Spinal cord (tissue), 10 donors: ENCODE measurements at places on chromosomes 7 and 10. TPM values are rescaled to one million over a fixed set of nuclear protein-coding genes. Genes with fewer than 3 reads are reported as not detected.

The NME8 gene
- not detected for polyA plus RNA-seq

The PIK3AP1 gene
- 3.9 TPM for polyA plus RNA-seq

The BHLHA15 gene
- 4.0 TPM for polyA plus RNA-seq

The PCLO gene
- polyA plus RNA-seq = 36.4 TPM

The ERVW-1 gene
- polyA plus RNA-seq = 1.8 TPM

The SPDYE11 gene
- polyA plus RNA-seq = 1.6 TPM

The VPS37D gene
- 29.2 TPM for polyA plus RNA-seq

The RBP3 gene
- 0.29 TPM for polyA plus RNA-seq

The ELOVL3 gene
- polyA plus RNA-seq = 0.42 TPM
